ENCODE measurements at places on chromosomes 5 and 9.

DNA sequence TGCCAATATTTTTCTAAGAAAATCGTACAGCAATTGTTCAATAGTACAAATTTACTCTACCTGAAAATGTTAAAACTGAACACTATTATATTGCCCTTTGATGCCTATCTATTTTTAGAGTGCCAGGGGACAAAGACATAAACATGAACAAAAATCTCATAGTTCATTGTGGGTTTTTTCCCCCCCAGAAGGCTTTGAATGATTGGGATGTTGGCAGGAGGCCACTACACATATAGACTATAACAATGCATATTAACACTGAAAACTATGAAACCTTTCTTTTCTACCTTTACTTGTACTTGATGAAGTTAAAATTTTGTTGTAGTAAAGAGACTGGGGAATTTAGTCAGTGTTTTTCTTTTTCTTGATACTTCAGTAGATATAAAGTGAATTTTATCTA, 12.5 kb downstream of the PRDM6 start:
- DNase-seq, result no peak

GRCh38 chr5:54988817-54989216, 3.4 kb upstream of the ESM1 start:
- no peak for DNase-seq

GRCh38 chr5:168697034-168697720, 118.0 kb upstream of the PANK3 start:
- DNase-seq, result no peak

DNA sequence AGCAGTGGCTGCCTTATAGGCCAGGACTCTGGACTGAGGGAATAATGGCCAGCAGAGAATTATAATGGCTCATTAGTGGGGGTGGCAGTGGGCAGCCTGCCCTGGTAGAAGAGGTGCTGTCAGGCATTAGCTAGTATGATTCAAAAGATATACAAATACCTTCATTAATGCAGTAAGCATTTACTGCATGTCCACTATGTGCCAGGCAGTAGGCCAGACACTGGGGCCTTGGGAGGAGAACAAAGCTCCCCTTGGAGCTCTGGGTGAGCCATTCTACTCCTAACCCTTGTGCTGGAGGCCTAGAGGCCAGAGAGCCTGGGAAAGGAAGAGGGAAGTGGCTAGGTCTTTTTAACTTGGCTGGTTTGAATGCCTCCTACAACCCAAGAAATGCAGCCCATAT, 2.0 kb upstream of the GARNL3 start:
- DNase-seq, result no peak

- DNase-seq, result no peak
Observed at GRCh38 chr5:168612996-168613395, 33.8 kb upstream of the PANK3 start.

DNA sequence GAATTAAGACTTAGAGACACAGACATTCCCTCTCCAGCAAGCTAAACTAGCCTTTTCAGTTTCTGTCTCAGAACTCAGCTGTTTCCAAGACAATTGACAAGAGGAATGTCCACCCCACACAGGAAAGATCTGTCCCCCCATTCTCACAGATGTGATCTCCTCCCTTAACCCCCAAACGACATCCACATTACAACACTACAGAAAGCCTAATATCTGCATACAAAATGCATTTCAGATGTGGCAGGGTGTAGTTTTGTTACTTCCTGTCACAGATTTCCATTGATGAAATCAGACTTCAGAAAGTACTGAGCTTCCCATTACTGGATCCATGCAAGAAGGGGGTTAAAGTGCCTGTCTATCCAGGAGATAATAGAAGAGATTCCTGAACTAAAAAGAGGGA, 2.9 kb upstream of the ARSI start:
- DNase-seq, result no peak

DNA sequence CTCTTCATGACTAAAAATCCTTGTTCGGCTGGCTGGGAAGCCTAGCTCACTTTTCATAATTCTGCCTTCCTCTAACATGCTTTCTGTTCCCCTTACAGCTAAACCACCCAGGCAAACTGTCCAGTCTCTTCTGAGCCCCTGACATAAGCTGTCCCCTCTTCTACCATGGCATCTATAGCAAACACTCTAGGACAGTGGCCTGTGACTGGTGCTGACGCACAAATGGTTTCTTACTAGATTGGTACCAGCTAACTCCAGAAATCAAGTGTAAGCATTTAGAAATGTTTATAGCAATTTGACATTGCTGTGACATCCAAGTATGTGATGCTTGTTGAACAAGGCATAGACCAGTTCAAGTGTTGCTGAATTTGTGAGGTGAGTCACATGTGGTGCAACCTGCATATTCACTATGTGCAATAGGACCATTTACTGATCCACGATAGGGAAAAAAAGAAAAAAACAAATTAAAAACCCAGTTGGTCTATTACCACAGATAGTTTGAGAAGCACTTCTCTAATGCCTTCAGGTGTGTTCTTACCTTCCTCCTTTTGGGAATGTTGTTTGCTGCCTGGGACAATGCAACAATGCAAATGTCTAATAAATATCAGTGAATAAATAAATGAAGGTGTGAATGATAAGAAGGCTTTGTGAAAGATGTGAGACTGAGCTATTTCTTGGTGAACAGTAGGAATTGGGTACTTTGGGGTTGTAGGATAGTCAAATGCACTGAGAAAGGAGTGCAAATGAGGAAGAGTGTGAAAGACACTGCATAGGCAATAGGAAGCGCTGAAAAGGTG, 22.4 kb downstream of the ELOVL7 start:
- DNase-seq, result no peak

DNA sequence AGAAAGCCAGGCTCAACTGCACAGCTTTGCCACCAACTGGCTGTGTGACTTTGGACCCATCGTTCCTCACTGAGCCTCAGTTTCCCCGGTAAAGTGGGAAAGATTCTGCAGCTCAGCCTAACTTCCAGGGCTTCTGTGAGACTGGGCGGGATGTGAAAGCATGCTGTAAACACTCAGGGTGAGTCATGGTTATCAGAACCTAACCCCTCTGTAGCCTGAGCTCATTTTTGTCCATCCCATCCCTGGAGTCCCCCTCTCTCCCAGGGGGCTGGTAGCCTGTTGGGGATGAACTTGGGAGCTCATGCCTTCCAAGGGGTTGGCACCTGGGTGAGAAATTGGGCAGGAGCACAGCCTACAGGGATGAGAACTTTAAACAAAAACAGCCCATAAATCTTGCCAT, 2.3 kb downstream of the CCDC69 start:
- no peak for DNase-seq

DNA sequence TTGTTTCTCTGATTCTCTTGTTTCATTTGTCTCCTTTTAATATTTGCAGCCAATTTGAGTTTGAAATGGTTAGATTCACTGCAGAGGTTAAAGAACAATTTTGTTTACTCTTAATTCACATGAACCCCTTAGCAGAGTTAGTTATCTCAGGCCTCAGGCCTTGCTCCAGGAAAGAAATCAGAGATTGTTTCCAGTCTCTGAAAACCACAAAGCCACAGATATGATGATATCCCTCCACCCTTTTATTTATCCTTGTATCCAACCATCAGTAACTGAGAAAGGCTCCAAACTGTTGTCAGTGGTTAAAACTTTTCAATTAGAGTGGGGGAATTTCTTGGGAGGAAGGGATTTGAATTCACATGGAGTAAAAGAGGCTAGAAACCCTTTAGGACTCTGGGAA, 406.0 kb upstream of the DMAC1 start:
- no peak for DNase-seq

DNA sequence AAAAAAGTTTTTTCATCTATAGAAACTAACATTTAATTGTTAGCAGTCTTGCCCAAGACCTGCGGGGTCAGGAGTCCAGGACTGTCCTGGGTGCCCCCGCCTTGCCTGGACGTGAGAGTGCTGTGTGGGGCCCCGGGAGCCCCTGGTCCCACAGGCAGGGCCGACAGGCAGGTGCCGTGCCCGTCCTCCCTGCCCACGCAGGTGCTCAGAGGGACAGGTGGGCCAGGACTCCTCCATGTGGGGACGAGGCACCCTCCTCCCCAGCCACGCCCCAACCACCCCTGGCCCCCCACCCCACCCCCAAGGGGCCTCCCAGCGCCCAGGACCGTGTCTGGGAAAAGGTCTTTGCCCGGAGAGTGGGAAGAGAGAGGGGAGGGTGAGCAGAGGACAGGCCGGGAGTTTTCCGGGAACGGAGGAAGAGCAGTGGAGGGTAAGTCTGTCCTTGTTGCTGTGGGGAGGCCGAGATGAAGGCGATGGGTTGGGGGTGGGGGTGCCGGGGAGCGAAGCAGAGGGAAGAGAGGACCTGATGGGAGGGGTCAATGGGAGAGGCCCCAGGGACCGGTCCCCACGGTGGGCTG, 2.7 kb upstream of the LCN12 start:
- no peak for DNase-seq

- DNase-seq, result no peak
Observed at GRCh38 chr5:37823433-37824152, 16.2 kb downstream of the GDNF start.

GRCh38 chr9:1024112-1024511, 26.0 kb upstream of the DMRT2 start:
- no peak for DNase-seq

- peak; percentile 91 for DNase-seq
Observed at GRCh38 chr9:134366223-134367031, 40.2 kb downstream of the RXRA start.

- DNase-seq, result no peak
Observed at GRCh38 chr5:167852515-167852914, 438.9 kb upstream of the WWC1 start.

- DNase-seq, result no peak
Observed at GRCh38 chr9:112000743-112001142, 104.1 kb downstream of the UGCG start.

- no peak for DNase-seq
Observed at GRCh38 chr9:38649731-38650363, 29.5 kb upstream of the ANKRD18A start.

GRCh38 chr5:149358294-149358651, 427 bp downstream of the PCYOX1L start:
- DNase-seq, result no peak

- no peak for DNase-seq
Observed at GRCh38 chr5:156892223-156892622, 42.1 kb downstream of the PPP1R2B start.

- DNase-seq, result peak; percentile 3
Observed at GRCh38 chr9:76756268-76756640, 8.0 kb upstream of the PCA3 start.

DNA sequence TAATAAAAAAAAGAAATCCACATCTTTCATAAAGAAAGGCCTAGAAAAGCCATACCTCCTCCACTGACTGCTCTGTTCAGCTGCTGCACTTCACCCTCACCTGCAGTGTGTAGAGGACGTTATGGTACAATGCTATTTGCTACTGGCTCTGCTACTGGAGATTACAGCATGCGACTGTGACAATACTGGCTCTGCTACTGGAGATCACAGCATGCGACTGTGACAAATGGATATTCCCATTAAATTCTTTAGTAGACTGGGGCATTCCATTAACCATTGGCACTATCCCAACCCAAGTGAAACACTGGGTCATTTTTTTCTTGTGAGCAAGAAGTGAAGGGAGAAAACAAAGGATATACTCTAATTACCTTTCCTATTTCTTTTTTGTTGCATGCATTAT, 1063.5 kb upstream of the DMAC1 start:
- DNase-seq, result no peak

DNA sequence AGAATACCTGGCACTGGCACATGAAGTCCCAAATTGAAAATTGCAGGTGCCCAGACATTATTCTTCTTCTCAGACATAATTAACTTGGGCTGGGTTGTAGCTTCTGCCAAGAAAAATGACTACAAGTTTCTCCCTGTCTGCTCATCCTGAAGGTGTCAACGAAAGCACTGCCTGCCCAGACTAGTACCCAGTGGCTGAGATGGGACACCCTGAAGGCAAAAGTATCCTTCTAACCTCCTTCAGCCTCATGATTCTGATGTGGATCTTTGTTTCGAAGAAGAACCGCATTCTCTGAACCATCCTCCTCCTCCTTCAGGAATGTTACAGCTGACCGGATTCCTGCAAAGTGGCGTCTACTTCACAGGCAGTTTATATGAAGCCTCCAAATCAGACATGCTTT, 161.1 kb upstream of the FST start:
- DNase-seq, result no peak

- DNase-seq, result no peak
Observed at GRCh38 chr9:14062586-14063221, 251.2 kb downstream of the NFIB start.

DNA sequence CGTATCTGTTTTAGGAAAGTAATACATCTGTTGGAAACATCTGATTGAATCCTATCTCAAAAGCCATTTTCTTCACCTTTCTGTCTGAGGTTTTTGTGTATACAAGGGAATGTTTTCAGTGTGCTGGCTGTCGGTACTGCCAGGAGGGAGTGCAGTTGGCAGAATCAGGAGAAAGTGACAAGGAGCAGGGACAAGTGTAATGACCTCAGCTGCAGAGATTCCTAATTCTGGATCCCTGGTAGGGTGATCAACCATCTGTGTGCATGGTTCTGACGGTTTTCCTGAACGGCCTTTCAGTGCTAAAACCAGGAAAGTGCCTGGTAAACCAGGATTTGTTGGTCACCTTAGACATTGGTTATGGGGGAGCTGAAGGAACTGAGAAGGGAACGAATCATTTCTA, 1.6 kb upstream of the GDA start:
- no peak for DNase-seq

- DNase-seq, result no peak
Observed at GRCh38 chr5:58887311-58887710, 304.4 kb downstream of the RAB3C start.

DNA sequence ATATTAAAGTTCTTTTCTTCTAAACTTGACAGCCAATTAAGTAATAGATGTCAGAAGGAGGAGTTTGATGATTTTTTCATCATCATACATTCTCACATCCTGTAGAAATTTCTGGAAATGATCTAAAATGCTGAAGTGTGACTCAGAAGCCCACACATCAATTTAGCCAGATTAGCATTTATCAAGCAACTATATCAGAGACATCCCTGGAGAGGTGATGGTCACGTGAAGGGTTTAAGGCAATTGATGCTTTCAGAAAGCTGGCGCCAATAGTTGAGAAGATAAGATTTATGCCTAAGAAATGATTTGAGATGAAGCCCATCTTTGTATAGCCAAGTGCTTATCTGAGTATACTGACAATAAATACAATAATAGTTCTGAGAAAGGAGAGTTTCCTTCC, 162.9 kb upstream of the RORB start:
- no peak for DNase-seq

DNA sequence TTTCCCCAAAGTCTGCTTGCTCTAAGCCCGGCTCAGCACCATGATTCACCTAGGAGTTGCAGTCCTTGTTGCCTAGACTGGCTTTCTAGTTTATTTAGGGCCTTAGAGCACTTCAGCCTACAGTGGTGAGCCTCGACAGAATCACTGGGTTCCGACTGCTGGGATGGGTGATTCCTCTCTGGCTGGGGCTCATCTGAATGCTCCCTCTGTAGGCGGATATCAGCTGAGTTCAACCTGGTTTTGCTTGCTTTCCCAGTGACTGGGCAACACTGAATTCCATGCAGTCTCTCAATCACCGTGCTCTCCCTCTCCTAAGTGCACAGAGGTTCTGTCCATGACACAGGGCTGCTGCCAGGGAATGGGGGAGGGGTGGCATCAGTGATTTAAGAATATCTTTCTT, 54.1 kb downstream of the OSMR start:
- no peak for DNase-seq
